ENCODE measurements at places on chromosomes 13 and 19.
A peak's percentile ranks its signal among the peaks of the same experiment; 100 is the strongest.

GRCh38 chr13:22402682-22403081 lies 731.8 kb downstream of the FGF9 start:
- DNase-seq = no peak

GRCh38 chr13:92028695-92029094 lies 630.3 kb downstream of the GPC5 start:
- DNase-seq = no peak

- no peak for DNase-seq
Observed at GRCh38 chr19:8413629-8413995, 507 bp downstream of the MARCHF2 start.

DNA sequence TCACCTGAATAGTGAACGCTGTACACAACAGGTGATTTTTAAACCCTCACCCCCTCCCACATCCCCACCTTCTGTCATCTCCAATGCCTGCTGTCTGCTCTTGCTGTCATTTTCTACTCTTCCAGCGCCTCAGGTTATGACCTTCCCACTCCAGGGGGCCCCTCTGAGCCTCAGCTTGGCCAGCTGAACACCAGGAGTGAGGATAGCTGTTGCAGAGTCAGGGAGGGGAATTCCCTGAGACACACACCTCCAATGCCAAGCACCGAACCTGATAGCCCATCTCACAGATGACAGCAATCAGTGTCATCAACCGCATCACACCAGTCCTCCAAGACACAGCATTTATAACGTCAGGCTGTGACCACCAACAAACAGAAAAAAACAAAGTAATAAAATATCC lies 193.5 kb downstream of the ZNF536 start:
- DNase-seq = no peak

DNA sequence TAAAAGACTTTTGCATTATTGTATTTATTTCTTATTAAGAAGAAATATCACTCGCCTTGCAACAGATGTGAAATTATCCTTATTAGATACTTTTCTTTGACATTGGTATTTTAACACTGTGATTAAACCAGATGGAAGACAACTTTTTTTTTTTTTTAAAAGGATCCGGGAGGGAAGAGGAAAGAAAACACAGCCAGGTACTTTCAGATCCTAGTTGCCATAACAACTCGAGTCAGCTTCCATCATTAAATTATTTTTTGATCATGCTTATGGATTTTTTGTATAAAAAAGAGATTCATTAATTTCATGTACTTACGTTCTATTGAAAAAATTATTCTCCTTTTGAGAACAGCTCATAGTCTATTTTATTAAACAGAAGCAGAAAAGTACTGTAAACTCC lies 515.7 kb downstream of the TBC1D4 start:
- DNase-seq = no peak

DNA sequence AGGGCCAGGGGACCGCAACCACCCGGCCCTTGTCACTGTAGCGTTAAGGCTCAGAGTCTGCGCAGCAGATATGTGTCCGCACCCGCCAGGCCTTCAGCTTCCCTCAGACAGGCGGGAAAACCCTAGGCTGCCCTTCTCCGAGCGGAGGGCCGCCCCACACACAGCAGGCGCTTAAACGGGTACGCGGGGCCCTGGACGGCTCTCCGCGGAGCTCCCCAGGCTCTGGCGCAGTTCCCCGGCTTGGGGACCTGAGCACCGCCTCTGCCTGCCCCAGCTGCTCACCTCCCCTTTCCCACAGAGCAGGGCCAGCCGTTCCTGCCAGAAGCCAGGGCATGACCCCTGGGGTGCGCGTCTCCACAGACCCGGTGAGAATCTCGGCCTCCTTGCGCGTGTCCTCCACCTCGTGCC lies 593 bp downstream of the ZNF135 start:
- no peak for DNase-seq

- DNase-seq = no peak
Observed at GRCh38 chr13:112843392-112844111, 125.5 kb upstream of the MCF2L start.

DNA sequence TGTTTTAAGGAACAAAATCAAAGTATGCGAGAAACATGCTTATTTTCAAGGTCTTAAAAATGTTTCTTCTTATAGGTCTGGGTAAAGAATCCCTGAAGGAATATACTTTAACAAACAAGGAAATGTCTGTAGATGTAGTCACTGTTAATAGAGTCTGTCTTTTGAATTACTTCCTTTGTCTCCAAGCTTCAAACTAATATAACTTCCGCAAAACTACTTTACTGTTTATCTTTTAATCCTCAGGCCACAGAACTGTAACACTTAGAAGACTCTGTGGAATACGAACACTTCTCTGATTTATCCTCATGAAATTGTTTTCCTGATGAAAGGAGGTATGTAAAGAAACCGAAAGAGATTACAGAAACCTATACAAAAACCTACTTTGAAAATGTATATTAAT lies 316.0 kb downstream of the PCDH9 start:
- DNase-seq = no peak

DNA sequence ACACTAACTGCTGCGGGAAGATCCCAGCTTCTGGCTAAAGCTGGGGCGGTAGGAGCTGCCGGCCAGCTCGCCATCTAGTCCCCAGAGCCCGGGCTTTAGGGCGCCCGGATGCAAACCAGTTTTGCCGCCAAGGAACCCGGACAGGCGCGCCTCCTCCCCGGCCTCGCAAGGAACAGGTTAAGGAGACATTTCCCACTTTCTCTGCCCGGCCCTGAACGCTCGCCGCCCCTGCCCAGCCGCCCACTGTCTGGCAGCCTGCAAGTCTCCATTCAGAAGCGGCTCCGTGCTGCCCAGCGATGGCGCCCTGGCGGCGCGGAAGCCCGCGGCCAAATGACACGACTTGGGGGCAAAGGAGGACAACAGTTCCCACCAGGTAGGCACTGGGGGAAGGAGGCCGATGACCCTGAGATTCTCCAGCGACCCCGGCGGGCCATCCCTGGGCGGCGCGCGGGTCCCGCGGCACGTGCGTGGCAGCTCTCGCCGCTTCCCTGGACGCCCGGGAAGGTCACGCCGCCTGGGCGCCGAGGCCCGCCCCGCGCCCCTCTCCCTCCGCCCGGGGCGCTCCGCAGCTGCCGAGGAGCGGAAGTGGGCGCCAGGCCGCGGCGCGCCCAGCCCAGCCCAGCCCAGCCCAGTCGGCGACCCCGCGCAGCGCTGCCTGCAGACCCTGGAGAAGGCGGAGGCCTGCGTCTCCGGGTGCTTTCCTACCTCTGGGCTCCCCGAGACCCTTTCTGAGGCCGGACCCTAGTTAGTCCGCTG lies 42.2 kb upstream of the HNRNPA1L2 start:
- DNase-seq = no peak

GRCh38 chr19:49837009-49837310 lies 14.0 kb upstream of the PTOV1 start:
- no peak for DNase-seq

GRCh38 chr19:33063753-33064457 lies 783 bp downstream of the RHPN2 start:
- DNase-seq = no peak

- DNase-seq = no peak
Observed at GRCh38 chr19:45847663-45848062, 15.3 kb downstream of the SYMPK start.

DNA sequence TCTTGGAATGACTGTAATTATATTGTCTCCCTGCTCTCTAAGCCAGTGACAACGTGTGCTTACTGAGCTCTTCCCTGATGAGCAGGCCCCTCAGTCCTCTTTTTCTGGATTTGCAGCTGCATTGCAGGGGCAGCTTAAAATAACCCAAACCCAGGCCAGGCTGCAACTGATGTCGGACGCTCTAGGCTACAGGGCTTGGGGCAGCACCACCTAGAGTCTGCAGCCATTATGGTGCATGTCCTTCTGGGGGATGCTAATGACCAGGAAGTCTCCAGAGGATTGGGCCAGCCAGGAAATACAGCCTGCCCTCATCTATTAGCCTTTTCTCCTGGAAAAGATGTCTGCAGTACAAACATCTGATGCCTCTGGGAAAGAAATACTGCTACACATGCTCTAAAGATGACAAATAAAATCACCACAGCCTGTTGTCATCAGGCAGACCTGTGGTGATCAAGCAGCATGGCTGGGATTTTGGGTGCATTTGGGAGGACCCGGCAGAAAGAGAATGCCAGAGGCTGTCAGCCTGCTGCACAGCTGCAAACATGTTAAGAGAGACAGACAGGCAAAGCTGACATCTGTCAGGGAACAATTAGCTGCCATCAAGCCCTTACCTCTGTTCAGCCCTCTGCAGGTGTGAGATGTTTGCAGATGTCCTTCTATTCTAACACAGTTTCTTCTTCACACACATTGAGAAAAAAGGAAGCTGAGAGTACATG lies 51.8 kb downstream of the CCDC70 start:
- DNase-seq = no peak

DNA sequence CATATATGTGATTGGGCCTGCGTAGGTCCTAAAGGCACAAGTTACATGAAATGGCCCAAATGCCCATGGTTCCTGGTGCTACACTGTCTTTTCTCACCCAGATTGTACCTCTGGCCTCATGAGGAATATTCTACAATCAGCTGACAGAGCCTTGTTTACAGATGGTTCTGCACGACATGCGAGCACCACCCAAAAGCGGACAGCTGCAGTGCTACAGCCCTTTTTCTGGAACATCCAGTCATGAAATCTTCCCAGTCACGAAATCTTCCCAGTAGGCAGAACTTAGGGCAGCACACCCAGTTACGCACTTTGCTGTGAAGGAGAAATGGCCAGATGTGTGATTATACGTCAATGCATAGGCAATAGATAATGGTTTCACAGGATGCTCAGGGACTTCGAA lies 7.7 kb upstream of the ELF1 start:
- no peak for DNase-seq

DNA sequence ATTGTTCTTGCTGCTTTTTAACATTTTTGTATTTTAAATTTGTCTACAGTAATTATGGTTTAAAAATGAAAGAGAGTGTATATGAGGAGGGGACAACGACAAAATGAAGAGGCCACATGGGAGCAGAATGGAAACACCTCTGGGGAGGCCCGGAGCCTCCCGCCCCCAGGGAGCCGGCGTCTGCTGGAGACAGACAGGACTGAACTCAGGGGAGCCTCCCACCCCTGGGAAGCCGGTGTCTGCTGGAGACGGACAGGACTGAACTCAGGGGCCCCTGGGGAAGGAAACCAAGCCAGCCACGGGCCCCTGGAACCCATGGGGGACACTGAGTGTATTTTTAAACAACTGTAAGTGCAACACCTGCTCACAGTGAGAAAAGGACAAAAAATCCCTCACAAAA lies 16.7 kb upstream of the SLC39A3 start:
- no peak for DNase-seq

- DNase-seq = no peak
Observed at GRCh38 chr13:94115054-94115453, 364.4 kb downstream of the DCT start.

DNA sequence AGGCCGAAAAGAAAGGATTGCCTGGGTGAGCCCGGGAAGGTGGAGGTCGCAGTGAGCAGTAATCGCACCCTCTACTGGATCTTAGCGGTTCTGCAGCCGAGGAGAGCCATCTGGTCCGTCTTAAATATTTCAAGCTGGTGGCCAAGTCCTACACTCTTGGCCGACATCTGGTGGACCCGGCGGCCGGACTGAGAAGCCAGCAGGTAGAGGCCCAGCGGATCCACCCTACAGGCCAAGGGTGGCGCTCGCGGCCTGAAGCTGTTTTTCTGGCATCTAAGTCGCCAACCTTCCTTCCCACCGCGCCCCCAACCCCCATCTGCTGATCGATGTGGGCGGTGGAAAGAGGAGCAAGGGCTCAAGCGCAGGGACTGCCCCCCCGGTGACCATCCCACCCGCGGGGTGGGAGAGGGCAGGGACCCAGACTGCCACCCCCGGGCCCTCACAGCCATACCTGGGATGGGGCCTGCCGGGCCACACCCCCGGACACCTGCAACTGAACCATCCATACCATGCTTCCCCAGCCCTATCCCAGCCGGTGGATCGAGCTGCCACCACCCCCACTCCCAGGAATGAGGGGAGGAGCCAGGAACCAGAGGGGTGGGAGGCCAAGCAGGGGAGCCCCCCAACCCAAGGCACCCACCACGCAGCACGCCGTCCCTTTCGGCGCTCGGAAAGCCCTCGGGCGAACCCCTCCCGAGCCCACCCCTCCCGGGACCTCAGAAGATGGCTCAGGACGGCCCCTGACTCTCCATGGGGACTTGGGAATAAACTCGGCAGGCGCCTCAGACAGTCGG lies 46.3 kb upstream of the ZNF730 start:
- no peak for DNase-seq

GRCh38 chr19:57642396-57643046 lies 9.6 kb downstream of the ZNF211 start:
- no peak for DNase-seq

DNA sequence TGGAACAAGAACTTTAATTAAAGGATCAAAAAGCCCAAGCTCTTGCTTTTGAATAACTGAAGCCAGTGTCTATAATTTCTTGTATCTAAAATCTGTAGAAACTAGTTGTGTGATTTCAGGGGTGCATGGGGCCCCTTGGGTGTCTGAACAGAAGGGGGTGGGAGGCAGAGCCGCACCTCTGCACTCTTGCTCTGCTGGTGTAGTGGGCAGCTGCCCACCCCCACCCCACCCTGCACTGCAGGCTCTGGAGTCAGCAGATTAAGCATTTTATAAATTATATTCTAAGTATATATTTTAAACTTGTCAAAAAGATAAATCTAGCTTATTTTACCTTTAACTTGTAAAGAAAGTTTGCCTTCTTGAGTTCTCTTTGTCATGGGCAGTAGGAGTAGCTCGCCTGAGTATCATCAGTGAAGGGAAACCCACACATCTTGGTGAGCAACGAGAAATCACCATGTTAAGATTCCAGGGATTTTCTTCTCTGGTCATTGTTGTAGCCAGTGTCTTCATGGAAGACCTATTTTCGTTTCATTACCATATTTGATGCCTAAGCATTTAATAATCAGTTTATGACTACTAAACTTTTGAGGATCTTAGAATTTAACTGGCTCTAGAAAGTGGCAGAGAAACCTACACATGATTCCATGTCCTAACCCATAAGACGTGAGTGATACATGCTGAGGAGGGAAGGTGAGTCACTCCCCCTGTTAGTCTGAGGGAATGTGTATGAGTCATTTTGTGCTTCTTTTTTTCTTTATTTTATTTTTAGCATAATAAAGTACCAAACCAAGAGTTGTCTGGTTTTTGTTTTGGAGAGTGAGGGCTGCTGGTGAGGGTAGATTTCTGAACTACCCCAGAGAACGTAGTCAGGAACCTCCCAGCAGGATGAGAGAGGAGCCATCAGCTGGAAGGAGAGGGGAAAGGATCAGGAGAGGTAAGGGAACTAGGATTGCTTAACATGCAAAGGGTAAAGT lies 7.7 kb downstream of the UBE2L5 start:
- peak; percentile 89 for DNase-seq

DNA sequence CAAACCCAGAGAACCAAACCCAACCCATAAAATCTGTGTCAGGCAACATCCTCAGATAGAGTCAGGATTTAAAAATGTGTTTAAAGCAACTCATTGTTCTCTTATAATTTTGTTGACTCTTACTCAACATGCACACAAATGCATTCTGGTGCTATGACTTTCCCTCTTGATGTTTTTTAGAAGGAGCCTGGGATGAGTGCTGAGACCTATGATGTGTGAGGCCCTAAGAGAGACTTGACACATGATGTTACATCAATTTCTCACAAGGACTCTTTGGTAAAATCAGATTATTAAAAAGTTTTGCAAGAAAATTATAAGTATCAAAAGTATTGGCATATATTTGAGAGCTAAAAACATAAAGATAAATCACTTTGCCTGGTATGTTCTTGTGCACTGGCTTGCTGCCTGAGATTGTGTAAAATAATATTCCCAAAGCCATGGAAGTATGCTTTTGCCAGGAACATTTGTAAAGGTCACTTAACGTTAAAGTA lies 173.9 kb downstream of the DCLK1 start:
- DNase-seq = peak; percentile 24
